HepG2 (cell line): ENCODE measurements at places on chromosomes 12 and 14. TPM values are rescaled to one million over a fixed set of nuclear protein-coding genes. Genes with fewer than 3 reads are reported as not detected.

GLS2 gene
- 8.5 and 8.6 TPM in 2 replicates for polyA plus RNA-seq

AQP6 gene
- polyA plus RNA-seq, result 0.32 and 0.38 TPM in 2 replicates

DNA sequence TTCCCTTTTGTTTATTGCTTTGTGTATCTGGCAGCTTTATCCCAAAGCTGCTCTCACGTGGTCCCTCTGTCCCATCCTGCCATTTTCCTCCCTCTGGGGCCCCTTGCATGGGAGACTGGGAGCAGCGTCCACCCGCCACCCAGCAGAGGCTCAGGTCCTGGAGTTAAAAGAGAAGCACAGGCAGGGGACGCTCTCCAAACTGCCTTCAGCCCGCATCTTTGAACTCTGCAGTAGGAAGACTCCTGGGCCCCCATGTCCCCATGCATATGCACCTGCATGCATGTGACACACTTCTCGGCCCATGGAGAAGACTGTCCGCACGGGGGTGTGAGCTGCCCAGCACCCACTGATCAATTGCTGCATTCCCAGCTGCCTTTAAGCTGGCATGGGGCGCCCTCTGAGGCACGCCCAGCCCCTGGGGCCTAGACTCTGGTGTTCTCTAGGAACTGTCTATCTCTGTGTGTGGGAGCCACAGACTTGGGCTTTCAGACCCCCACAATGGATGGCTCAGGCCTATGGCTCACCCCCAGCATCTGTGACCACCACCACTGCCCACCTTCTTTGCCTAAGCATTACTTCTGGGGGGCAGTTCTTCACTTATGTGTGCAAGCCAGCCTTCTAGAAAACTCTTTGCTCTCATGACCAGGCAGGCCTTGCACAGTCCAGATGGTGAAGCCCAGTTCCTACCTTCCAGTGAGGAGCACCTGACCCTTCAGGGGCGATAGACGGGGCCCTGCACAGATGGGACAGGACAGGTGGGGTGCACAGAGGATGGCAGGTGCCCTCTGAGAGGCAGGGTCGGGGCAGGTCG lies 96.1 kb upstream of the DIO3 start:
- DNase-seq, result no peak

- DNase-seq, result no peak
These were observed 191.0 kb upstream of the PLEKHG7 start for GRCh38 chr12:92511786-92512185.

DNA sequence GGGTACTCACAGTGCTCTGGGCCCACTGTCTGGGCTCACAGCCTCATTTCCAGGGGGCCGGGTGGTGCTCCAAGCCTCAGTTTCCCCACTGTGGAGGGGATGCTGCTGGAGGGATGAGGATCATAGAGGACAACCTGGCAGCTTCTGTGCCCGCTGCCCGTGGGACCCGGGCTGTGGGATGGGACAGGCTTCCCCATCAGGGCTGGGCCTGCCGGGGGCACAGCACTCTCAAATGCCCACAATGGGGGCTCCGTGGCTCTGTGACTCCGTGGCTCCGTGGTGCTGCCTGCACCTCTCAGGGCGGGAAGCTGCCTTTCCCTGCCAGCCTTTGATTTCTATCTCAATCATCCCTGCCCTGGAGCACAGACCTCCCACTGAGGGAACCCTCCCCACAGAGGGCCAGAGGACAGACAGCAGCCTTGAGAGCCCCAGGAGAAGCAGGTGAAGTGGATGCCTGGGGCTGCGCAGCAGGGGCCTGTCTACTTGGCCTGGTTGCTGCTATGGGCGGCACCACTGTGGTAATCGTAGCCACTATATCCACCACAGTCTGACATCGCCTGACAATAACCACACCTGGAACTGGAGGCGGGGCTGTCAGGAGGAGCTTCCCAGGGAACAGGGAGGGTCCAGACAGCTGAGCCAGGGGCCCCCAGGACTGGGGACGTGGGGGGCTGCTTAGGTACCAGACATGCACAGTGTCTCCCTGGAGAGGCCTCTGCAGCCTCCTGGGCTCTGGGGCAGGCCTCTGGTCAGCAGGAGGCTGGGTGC lies 375.9 kb downstream of the TMEM121 start:
- no peak for DNase-seq

DNA sequence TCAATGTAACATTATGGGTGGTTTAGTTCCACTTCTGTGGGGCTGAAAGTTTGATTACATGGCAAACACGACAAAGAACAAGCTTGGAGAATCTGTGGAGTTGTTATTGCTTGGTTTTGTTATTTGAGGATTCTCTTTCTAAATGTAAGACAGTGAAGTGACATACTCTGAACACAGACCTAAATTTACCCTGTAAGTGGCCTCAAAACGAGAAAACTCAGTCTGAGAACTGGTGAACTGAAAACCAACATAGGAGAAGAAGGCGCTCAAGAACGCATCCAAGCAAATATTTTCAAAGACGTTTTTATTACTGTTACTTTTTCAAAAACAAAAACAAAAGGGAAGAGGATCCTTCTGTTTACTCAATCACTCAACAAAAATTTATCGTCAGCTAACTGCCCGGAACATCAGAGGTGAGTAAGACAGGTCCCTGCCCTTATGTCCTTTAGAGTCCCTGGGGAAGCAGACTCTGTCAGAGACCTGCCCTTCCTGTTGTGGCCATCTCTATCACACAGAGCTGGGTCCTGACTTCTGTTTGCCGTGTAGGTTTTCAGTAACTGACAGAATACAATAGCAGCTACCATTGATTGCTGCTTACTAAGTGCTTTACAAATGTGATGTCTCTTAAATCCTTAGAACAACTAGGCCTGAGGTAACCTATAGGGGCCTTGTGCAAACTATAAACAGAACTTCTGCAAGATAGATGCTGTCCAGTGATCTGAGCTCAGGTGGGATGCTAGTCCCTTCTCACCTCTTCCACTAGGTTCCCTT lies 79.3 kb upstream of the C12orf71 start:
- no peak for DNase-seq

- DNase-seq, result no peak
These were observed 23.1 kb upstream of the RERG start for GRCh38 chr12:15244341-15244740.

DNA sequence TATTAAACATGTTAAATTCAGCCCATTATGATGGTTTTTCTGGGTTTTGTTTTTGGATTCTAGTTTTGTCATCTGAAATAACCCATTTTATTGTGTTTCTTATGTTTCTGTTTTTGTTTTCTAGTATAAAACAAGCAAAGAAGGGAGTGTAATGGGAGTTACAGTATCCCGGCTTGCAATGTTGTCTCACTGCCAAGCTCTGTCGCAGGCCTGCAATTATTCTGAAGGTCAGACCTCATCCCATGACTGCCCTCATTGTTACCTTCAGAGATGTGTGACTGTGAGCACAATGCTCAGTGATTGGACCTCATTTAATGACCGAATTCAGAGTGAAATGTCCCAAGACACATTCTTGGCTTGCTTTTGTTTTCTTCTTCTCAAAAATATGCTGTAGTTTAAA lies 73.0 kb upstream of the ATF1 start:
- peak; percentile 79 for DNase-seq

DNA sequence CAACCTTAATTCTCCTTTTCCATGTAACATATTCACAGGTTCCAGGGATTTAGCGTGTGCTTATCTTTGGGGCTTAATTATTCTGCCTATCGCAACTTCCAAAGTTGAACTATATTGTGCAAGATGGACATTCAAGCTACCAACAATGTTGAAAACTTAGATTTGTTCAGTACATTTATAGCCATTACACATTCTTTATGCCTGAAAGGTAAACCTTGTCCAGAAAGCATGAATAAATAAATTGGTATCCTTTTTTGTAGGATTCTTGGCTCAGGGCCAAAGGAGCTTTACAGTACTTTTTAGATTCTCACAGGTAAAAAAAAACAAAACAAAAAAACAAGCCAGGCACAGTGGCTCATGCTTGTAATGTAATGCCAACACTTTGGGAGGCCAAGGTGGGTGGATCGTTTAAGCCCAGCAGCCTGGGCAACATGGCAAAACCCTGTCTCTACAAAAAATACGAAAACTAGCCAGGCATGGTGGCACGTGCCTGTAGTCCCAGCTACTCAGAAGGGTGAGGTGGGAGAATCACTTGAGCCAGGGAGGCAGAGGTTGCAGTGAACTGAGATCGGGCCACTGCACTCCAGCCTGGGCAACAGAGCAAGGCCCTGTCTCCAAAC lies 3.3 kb downstream of the C12orf56 start:
- no peak for DNase-seq

GRCh38 chr12:8781381-8782127 lies 40.9 kb upstream of the A2ML1 start:
- no peak for DNase-seq

- DNase-seq, result peak; percentile 68
These were observed 16.3 kb upstream of the CD9 start for GRCh38 chr12:6183689-6184428.
